CD4-positive, alpha-beta T cell (primary cell): ENCODE measurements at places on chromosomes 5 and 9. TPM values are rescaled to one million over a fixed set of nuclear protein-coding genes. Genes with fewer than 3 reads are reported as not detected.

PHF24 gene
- total RNA-seq = not detected

DNA sequence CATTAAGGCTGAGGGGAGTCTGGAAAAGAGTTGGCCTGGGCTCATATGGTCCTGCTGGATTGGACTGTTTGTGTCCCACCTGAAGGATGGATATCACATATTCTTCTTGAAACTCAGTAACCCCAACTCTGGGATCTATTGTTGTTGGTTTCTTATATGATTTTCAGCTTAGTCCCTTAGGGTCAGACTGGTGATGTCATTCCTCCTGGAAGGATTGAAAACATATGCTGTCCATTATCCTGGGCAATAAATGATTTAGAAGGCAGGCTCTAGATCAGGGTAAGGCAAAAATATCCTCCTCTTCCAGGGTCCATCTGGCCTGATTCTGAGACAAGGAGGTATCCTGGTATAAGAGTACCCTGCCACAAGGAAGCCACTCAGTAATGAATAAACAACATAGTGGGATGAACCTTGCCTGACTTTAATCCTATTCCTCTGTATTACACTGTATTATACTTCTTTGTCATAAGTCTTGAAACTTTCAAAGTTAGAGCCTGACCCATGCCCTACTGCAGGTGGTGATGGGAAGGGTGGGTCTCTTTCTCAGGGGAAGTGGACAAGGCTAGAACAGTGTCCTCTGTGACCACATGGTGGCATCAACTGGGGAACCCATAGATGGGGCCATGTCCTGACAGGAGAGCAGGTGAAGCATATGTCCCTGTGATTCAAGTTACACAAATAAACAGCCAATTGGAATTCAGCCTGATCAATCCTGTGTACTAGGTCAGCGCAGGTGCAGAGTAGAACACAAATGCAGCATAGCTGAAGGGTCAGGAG is 454.4 kb upstream of the TRPC7 start:
- no peak overlapping the region for H3K27ac ChIP-seq
- no peaks in the 10 kb centered on the region for H3K36me3 ChIP-seq
- H3K4me1 ChIP-seq = no peaks in the 10 kb centered on the region
- DNase-seq = no peak
- no peaks in the 10 kb centered on the region for H3K27me3 ChIP-seq

GRCh38 chr5:4990462-4990861 is 149.7 kb upstream of the ADAMTS16 start:
- H3K4me1 ChIP-seq = no peaks in the 10 kb centered on the region
- DNase-seq = no peak
- H3K27me3 ChIP-seq = no peaks in the 10 kb centered on the region
- H3K4me3 ChIP-seq = no peak overlapping the region

DNA sequence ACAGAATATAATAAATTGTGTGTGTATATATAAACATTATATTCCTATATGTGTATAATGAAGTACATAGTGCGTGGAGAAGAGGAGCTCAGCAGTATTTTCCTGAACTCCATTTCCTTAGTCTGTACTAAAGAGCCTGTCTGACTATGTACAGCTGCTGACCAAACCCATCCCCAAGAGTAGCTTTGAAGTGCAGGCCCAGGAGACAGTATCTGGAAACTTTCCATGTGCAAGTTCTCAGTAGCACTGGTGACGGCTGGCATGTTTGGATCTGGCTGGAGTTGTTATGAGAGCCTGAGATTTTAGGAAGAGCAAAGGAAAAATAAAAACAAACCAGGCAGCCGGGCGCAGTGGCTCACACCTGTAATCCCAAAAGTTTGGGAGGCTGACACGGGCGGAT is 244.2 kb downstream of the RFK start:
- H3K4me1 ChIP-seq = no peaks in the 10 kb centered on the region
- no peak for DNase-seq
- no peaks in the 10 kb centered on the region for H3K36me3 ChIP-seq
- no peak overlapping the region for H3K4me3 ChIP-seq
- no peak overlapping the region for H3K27ac ChIP-seq
- H3K27me3 ChIP-seq = no peaks in the 10 kb centered on the region

GRCh38 chr5:168260353-168261226 is 30.9 kb upstream of the WWC1 start:
- H3K27me3 ChIP-seq = no peaks in the 10 kb centered on the region
- no peaks in the 10 kb centered on the region for H3K4me1 ChIP-seq
- no peak overlapping the region for H3K27ac ChIP-seq
- H3K4me3 ChIP-seq = no peak overlapping the region
- no peak for DNase-seq

PPP2R2B gene
- total RNA-seq = 4.1 TPM

DNA sequence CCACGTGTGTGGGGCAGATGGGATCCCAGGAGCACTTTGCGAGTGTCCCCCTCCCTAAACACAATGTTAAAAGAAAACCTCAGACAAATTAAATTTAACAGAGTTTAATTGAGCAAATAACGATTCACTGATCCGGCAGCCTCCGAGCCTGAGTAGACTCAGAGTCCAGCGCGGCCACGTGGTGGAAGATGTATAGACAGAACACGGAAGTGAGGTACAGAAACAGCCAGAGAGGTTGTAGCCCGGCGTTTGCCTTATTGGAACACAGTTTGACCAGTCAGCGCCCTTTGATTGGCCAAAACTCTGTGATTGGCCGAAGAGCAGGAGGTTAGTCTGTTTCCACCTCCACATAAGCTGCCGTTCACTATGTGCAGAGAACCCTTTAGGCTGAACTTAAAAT is 363.0 kb upstream of the IRX2 start:
- H3K27me3 ChIP-seq = peaks cover 5% of the 10 kb centered on the region
- no peaks in the 10 kb centered on the region for H3K4me1 ChIP-seq

GRCh38 chr9:87857948-87858335 is 24.7 kb upstream of the SPATA31E1 start:
- H3K4me1 ChIP-seq = no peaks in the 10 kb centered on the region
- H3K36me3 ChIP-seq = no peaks in the 10 kb centered on the region
- H3K27me3 ChIP-seq = no peaks in the 10 kb centered on the region
- no peak overlapping the region for H3K4me3 ChIP-seq
- DNase-seq = no peak
- H3K27ac ChIP-seq = no peak overlapping the region

PCDHB7 gene
- not detected for total RNA-seq

GRCh38 chr9:33166231-33167083 is 679 bp downstream of the B4GALT1 start:
- H3K27ac ChIP-seq = peak overlapping the region; percentile 88
- peaks cover 61% of the 10 kb centered on the region for H3K4me1 ChIP-seq
- peak; percentile 16 for DNase-seq

GRCh38 chr5:85132269-85132668 is 747.6 kb upstream of the EDIL3 start:
- H3K27ac ChIP-seq = no peak overlapping the region
- no peaks in the 10 kb centered on the region for H3K36me3 ChIP-seq
- no peak for DNase-seq
- no peaks in the 10 kb centered on the region for H3K27me3 ChIP-seq
- no peaks in the 10 kb centered on the region for H3K4me1 ChIP-seq

TNFSF15 gene
- not detected for total RNA-seq

DNA sequence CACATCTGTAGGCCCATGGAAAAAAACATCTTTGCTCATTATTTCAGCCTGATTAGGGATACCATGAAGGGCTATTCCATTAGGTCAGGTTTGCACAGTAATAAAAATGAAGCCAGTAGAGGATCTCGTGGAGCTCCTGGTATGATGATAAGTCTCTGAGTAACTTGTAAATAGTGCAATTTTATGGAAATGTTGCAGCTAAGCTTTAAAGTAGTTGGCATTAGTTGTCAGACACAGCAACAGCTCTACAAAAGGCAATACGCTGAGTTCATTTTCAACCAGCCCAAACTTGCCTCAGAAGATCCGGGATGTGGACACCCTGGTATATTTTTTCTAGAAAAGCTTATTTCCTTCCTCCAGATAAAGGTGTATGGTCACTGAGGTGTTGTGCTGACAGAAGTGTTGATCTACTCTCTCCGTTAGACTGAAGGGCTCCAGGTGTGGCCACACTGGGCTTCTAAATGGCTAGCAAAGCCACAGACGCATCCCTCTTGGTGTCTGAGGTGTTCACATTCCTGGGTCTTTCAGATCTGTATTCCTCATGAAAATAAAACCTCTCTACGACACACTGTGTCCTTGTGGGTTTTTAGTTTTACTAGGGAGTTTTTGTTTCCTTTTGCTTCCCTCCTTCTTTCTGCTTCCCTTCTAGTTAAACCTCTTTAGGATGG is 141.6 kb downstream of the GHR start:
- no peak overlapping the region for H3K4me3 ChIP-seq
- H3K27ac ChIP-seq = no peak overlapping the region
- H3K36me3 ChIP-seq = no peaks in the 10 kb centered on the region
- H3K4me1 ChIP-seq = no peaks in the 10 kb centered on the region
- no peaks in the 10 kb centered on the region for H3K27me3 ChIP-seq

DMRT3 gene
- not detected for total RNA-seq

CARTPT gene
- not detected for total RNA-seq

GRCh38 chr5:16834029-16834428 is 102.1 kb downstream of the MYO10 start:
- no peaks in the 10 kb centered on the region for H3K27me3 ChIP-seq
- DNase-seq = no peak
- no peaks in the 10 kb centered on the region for H3K36me3 ChIP-seq
- H3K27ac ChIP-seq = no peak overlapping the region

DNA sequence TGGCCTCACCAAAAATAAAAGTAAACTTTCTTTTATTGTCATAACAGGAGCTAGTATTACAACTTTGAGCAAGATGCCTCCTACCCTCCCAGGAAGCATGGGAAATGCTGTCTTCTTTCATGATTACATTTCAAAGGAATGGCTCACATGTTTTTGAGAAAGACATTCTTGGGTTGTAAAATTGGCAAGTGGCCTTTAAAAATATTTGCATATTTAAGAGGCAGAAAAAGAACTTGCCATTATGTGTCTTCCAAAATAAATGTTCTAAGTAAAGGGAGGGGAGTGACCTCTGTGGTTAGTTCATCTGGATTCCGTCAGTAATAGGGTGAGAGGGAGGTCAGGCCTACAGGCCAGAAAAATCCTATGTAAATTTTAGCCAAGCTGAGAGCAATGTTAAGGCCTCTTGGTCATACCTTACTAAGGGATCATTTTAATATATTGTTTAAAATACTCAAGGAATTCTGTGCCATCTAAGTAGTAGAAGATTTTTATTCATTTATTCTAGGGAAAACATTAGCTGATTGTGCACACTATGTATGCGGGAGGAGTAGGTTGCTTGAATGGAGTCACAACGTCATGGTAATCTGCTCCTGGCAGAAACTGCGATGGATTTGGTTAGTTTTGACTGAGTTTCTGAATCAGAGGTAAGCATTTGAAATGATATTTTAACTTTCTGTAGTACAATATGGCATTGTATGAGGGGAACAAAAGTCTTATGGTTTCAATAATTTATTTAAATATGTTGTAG is 1485.7 kb upstream of the CDH9 start:
- no peaks in the 10 kb centered on the region for H3K4me1 ChIP-seq
- H3K27ac ChIP-seq = no peak overlapping the region
- H3K4me3 ChIP-seq = no peak overlapping the region
- no peaks in the 10 kb centered on the region for H3K27me3 ChIP-seq
- no peak for DNase-seq

DNA sequence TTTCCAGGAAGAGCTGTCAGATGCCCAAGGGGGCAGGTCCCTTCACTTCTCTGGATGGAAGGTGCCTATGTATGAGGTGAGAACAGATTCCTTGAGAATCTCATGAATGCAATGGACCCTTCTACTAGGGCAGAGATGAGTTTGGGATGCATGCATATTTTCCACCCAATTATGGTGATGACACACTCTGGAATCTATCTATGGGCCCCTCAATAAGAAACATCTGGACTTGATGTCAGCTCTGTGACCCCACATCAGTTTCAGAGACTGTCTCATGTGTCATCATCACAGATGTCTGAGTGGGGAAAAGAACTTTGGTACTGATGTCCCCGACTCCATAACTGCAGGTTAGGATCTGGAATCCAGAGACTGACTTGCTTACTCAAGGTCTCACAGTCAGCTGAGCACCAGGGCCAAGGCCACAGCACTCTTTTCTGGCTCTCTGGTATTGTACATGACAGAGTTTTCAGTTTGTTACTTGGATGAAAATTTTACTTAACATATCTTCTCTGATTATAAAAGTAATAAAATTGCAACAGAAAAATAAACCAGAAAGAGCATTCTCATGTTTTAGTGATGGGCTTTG is 177.0 kb downstream of the DCP2 start:
- H3K4me3 ChIP-seq = no peak overlapping the region
- DNase-seq = no peak
- H3K27ac ChIP-seq = no peak overlapping the region
- H3K27me3 ChIP-seq = no peaks in the 10 kb centered on the region
- H3K36me3 ChIP-seq = no peaks in the 10 kb centered on the region

- H3K4me1 ChIP-seq = no peaks in the 10 kb centered on the region
- no peak for DNase-seq
- H3K36me3 ChIP-seq = no peaks in the 10 kb centered on the region
- no peak overlapping the region for H3K27ac ChIP-seq
Observed at GRCh38 chr9:123291736-123292135, 23.4 kb upstream of the STRBP start.

DNA sequence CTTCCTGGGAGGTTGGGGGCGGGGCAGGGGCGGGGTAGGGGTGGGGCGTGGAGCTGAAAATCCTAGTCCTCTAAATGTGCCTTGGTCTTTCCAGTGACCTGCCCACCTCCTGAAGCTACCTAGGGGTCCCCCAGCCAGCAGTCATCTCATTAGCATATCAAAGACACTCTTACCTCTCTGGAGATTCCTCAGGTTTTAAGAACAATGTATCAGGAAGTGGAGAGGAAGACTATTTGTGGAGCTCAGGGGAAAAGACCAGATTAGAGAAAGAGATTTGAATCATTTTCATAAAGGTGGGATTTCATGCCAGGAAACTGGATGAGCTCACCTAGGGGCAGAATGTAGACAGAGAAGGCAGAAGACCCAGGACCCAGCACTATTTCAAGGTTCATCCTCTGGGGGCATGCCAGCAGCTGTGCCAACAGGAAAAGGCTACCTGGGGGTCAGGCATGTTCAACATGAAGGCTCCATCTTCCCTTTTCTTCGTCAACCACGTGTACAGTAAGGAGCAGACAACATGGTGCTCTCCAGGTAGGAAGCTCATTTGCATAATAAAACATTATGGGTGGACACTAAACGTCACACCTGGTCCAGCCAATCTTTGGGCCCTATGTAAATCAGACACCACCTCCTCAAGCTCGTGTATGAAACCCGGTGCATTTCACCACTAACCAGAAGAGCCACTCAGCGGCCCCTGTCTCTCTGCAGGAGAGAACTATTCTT is 6.9 kb downstream of the GMCL2 start:
- no peaks in the 10 kb centered on the region for H3K27me3 ChIP-seq
- no peak overlapping the region for H3K4me3 ChIP-seq
- no peak overlapping the region for H3K27ac ChIP-seq
- no peaks in the 10 kb centered on the region for H3K36me3 ChIP-seq
- H3K4me1 ChIP-seq = peaks cover 5% of the 10 kb centered on the region

DNA sequence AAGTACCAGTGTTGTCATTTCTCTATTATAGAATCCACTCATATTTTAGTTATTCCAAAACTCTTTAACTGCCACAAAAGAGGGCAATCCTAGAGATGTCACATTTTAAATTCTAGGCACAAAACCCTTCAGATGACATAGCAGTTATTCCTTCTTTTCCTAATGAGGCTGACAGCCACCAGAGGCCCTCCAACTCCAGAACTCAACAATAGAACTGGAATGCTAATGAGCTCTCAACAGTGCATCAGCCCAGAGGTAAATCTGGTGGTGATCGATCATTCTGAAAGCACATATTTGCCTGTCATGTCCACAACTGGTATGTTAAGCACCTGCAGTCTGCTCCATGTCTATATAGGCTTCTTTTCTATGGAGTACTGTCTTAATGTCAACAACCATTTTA is 40.2 kb upstream of the RAB3C start:
- H3K4me1 ChIP-seq = no peaks in the 10 kb centered on the region
- H3K36me3 ChIP-seq = no peaks in the 10 kb centered on the region
- no peak overlapping the region for H3K27ac ChIP-seq
- DNase-seq = no peak
- H3K4me3 ChIP-seq = no peak overlapping the region

CFAP90 gene
- total RNA-seq = not detected

NR2F1 gene
- not detected for total RNA-seq
